HAP-1 (cell line): ENCODE measurements at places on chromosomes 7 and 10.

DNA sequence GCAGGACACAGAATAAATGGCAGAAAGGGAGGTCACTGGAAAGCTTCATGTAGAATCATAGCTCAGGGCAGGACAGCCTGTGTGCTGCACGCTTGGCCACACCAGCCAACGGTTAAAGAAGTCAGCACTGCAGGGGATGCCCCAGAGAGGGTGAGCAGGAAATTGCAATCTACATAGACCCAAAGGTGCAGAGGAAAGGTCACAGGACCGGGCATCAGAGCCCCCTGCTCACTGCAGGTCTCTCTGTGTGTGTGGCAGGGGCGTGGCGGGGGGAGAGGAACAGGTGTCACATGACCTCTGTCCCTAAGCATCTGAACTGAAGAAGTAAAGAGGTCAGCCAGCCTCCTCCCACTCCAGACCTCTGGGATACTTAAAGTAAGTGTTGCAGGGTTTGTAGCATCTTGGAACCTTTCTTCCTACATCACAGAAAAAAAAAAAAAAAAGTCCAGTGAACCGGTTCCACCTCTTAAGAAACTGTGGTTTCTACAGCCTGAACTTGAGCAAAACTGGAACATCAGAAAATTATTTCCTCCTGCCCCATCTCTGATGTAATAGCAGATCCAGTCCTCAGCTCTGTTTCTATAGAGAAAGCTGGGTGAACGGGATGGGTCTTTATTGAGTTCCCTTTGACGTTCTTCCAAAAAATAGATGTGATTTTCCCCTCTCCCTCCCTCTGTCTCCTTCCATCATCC is 64.3 kb downstream of the RGS10 start:
- DNase-seq, result no peak

DNA sequence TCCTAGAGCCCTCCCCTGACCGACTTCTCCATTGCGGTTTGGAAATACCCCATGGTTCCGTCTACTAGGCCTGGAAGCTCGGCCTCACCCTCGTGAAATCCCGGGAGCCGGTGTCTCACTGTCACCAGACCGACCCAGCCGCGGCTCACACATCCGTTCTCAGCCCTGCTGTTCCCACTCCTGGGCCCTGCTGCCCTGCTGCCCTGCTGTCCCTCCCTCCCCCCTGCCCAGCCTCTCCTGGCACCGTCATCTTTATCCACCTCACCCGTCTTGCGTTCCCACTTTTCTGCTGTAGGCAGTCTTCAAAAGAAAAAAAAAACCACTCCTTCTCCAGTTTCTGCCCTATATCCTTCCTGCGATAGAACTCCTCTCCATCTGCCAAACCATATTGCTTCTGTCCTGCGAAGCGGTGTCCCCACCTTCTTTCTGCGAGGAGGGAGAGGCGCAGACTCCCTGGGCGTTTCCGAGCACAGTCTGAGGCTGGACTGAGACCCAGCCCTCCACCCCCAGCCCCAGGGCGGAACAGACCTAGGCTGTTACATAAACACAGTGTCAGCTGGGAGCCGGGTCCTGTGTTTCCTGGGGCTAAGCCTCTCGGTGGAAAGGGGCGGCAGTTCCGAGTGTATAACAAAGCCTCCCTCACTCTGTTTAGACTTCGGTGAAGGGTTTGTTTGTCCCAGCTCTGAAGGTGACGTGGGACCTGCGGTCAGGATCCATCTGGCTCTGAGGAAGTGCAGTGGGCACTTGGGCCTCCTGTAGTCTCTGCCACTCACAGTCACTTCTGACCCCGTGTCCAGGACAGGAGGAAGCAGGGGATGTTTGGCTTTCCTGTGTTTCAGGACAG is 2.8 kb downstream of the AGAP3 start:
- peak; percentile 86 for DNase-seq

DNA sequence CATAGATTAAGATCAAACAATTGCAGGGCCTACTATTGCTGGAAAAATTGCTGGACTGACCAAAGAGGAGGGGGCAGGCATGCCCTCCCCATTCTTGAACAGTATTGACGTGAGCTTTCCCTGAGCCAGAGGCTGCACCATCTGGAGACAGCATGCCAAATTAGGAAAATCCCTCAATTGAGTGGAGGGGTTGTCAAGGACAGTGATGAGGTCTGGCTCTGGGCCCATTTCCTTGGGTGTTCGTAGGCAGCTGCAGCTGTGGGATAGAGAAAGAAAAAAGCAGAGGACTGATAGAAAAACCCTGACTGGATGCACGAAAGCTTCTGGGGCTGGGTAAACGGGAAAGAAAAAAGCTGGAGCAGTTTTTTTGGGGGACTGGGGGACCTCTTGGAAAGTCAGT is 22.8 kb upstream of the ORC5 start:
- no peak for DNase-seq

- DNase-seq, result no peak
Observed at GRCh38 chr7:48575516-48575915, 348.8 kb upstream of the CDC14C start.

GRCh38 chr10:73585327-73585726 is 5.8 kb downstream of the USP54 start:
- DNase-seq, result no peak
